Femur (tissue), 1 donor: ENCODE measurements at places on chromosomes 12 and 14.
A peak's percentile ranks its signal among the peaks of the same experiment; 100 is the strongest.

DNA sequence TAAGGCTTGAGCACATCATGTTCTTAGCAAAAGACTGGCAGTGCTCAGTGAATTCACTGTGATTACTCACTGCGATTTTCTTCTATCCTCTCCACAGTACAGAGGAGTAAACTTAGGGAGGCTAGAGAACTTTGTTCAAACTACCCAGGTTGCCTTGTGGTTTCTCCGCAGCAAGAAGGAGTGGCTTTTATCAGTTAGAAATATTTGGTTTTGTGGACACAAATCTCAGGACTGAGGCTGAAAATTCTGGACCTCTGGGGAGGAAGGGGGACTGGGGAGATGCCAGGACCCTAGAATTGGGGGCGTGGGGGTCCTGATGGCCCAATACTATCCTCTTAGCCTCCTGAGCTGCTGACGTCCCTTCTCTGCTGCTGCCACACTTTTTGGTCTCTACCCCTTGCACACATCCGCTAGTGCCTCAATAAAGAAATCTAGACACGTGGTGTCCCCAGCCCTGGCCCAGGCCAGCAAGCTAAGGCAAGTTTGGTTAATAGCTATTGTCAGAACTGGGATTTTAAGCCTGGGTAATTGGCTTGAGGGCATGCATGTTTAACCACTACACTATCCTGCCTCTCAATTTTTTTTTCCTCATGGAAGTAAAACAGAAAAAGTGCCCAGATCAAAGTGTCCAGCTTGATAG lies 842 bp downstream of the OAS2 start:
- DNase-seq: no peak

GRCh38 chr12:107275530-107275929 lies 182.2 kb upstream of the CRY1 start:
- no peak for DNase-seq

DNA sequence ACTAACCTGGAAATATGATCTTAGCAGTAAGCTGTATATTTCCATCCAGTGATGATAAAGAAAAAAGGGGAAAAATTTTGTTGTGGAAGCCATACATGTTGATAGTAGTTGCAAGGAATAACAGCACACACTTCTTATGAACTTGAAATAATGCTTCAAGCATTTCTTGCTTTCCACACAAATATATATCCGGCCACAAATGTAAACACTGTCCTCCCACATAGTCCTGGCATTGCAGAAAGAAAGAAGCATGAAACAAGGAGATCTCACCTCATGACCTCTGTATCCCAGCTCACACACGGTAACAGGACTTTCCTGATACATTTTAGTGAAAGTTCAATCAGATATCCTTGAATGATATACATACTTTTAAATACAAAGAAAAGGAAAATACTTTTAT lies 56.0 kb downstream of the LLPH start:
- DNase-seq: no peak

DNA sequence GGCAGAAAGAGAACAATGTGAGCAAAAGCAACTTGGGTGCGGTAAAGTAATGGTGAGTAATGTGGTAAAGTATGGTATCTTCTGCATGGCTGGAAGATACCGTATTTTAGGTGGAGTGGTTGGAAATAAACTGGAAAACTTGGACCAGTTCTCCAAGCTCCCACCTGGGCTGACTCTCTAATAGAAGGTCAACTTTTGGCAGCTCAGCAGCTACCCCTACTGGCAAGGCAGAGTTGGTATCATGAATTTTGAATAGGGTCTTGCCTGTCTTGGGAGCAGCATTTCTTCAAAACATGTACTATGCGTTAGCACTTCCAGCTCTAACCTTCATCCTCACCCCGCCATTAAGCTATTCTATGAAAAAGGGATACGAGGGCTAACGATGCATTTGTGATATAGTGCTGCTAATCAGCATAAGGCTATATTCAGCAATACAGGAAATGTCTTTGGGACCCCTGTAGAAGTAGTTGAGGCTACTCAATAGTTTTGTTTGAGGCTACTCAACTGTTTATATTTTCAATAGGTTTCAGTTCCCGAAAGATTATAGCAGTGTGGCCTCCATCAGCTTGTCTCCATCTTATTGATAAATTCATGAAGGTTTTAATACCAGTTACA lies 276.3 kb upstream of the FAR2 start:
- peak; percentile 44 for DNase-seq

DNA sequence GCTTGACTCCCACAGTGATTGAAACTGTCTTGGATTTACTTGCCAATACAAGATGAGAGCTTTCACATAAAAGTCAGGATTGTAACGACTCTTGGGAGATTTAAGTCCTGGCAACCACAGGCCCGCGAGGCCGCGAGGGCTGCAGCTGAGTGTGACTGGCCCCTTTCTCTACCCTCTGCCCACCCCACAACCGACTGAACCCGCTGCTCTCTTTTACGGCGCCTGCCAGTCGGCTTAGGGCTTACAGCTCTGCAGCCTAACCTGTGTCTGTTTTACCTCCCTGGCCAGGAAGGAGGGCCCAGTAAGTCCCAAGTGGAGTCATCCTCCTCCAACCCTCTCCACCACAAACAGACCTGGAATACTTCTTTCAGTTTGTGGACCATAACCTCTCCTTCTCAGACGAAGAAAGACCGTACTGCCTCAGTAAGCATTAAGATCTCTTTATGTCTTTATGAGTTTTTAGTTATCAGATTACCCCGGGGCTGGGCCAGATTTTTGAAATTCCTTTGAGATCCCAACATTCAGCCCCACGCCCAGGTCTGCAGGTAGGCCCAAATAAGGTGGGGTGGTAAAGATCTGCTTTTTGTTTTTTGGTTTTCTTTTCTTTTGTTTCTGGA lies 12.6 kb upstream of the TIGAR start:
- DNase-seq: no peak

- no peak for DNase-seq
Observed at GRCh38 chr14:64790478-64790877, 86.3 kb downstream of the PLEKHG3 start.

DNA sequence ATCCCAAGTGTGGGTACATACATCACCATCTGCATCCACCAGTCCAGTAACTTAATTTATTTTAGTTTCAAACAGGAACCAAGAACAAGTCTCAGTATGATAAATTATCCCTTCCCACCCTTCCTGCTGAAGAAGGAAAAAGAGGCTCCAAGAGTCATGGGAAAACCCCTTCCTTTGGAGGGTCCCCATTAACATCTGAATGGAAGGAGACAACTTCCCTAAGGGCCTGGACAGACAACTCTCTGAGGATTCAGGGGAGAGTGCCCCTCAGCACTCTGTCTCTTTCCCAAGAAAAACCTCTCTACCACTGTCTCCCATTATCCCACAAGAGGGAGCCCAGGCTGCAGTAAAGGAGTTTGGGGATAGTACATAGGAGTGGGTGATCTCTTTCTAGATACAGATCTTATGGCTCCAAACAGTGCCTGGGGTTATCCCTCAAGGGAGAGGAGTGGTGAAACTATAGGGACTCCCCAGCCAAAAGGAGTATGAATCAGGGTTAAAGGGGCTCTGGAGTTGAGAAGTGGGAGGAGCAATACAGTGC lies 6.2 kb downstream of the WNT10B start:
- no peak for DNase-seq
